ENCODE measurements at places on chromosomes 13 and 19. TPM values are rescaled to one million over a fixed set of nuclear protein-coding genes. Genes with fewer than 3 reads are reported as not detected.

The MAMSTR gene
- total RNA-seq: not detected

The BRCA2 gene
- 12.4 TPM for total RNA-seq

The TEX29 gene
- total RNA-seq: not detected

GRCh38 chr13:46565808-46566750 is 13.1 kb downstream of the LRCH1 start:
- no peak for DNase-seq
- no peak overlapping the region for H3K4me3 ChIP-seq
- no peaks in the 10 kb centered on the region for H3K36me3 ChIP-seq
- no peak overlapping the region for H3K27ac ChIP-seq

GRCh38 chr19:42466521-42467182 is 23.9 kb upstream of the CXCL17 start:
- H3K4me3 ChIP-seq: no peak overlapping the region
- H3K36me3 ChIP-seq: no peaks in the 10 kb centered on the region
- no peaks in the 10 kb centered on the region for H3K27me3 ChIP-seq
- no peak for DNase-seq

GRCh38 chr13:76944456-76944855 is 3.9 kb upstream of the ACOD1 start:
- H3K36me3 ChIP-seq: no peaks in the 10 kb centered on the region
- H3K27ac ChIP-seq: no peak overlapping the region
- no peaks in the 10 kb centered on the region for H3K4me1 ChIP-seq
- no peaks in the 10 kb centered on the region for H3K27me3 ChIP-seq
- H3K4me3 ChIP-seq: no peak overlapping the region

- peak; percentile 30 for DNase-seq
- H3K36me3 ChIP-seq: no peaks in the 10 kb centered on the region
- H3K4me3 ChIP-seq: no peak overlapping the region
- H3K27ac ChIP-seq: no peak overlapping the region
- no peaks in the 10 kb centered on the region for H3K27me3 ChIP-seq
Observed at GRCh38 chr19:38142176-38143035, 81.6 kb downstream of the DPF1 start.

DNA sequence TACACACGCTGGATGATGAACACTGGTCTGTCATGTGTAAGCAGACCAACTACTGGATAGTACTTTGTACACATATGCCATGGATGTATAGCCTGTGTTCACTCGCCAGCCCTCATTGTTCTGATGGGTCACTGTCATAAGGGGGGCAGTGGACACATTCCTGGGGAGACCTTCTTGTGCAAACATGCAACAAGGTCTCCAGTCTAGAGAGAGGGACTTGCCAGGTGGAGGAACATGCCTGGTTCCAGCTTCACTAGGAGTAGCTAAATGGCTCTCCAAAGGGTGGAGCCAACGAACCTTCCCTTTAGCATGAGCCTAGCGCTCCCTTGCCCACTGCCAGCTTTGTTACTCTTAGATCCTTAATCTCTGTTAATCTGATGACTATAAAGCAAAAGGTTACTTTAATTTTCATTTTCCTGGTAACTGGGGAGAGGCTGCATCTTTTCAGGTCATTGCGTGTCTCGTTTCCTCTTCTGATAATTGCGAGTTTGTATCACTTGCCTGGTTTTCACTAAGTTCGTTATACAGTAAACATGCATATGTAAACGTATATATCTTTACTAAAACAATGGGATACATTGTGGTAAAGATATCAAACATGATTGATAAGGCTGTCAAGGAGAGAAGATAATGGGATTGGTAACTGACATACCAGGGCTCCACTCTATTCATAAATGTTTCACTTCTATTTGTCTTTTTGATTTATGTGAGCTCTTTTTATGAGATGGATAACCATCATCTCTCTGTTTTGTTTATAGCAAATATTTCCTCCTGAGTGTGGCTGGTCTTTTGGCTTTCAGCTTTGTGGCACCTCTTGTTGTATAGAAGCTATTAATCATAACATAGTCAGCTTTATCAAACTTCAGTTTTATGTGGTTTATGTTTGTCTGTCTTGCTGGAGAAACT is 235.2 kb upstream of the SGCG start:
- H3K27ac ChIP-seq: no peak overlapping the region
- DNase-seq: no peak
- no peaks in the 10 kb centered on the region for H3K4me1 ChIP-seq
- H3K27me3 ChIP-seq: no peaks in the 10 kb centered on the region
- no peak overlapping the region for H3K4me3 ChIP-seq
- no peaks in the 10 kb centered on the region for H3K36me3 ChIP-seq

- H3K27me3 ChIP-seq: no peaks in the 10 kb centered on the region
- DNase-seq: no peak
- peak overlapping the region; percentile 12 for H3K27ac ChIP-seq
- peaks cover 4% of the 10 kb centered on the region for H3K4me1 ChIP-seq
Observed at GRCh38 chr13:45368571-45368970, 27.6 kb upstream of the TPT1 start.

- H3K36me3 ChIP-seq: no peaks in the 10 kb centered on the region
- no peak for DNase-seq
- H3K4me3 ChIP-seq: no peak overlapping the region
Observed at GRCh38 chr19:33772858-33773180, 23.9 kb upstream of the KCTD15 start.

DNA sequence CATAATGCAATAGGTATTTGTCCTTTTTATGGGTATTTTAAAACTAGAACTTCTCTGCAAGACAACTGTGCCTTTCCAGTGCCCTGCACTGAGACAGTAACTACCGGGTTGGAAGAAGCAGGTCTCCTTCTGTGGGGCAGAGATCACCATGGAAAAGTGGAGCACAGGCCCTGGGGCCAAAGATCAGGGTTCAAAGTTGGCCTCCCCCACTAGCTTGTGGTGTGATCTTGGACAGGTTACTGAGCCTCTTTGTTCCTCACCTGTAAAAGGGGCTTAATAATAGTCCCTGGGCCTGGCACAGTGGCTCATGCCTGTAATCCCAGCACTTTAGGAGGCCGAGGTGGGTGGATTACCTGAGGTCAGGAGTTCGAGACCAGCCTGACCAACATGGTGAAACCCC is 68.3 kb downstream of the CEBPG start:
- no peaks in the 10 kb centered on the region for H3K36me3 ChIP-seq
- H3K27me3 ChIP-seq: no peaks in the 10 kb centered on the region
- H3K4me1 ChIP-seq: no peaks in the 10 kb centered on the region
- DNase-seq: no peak

DNA sequence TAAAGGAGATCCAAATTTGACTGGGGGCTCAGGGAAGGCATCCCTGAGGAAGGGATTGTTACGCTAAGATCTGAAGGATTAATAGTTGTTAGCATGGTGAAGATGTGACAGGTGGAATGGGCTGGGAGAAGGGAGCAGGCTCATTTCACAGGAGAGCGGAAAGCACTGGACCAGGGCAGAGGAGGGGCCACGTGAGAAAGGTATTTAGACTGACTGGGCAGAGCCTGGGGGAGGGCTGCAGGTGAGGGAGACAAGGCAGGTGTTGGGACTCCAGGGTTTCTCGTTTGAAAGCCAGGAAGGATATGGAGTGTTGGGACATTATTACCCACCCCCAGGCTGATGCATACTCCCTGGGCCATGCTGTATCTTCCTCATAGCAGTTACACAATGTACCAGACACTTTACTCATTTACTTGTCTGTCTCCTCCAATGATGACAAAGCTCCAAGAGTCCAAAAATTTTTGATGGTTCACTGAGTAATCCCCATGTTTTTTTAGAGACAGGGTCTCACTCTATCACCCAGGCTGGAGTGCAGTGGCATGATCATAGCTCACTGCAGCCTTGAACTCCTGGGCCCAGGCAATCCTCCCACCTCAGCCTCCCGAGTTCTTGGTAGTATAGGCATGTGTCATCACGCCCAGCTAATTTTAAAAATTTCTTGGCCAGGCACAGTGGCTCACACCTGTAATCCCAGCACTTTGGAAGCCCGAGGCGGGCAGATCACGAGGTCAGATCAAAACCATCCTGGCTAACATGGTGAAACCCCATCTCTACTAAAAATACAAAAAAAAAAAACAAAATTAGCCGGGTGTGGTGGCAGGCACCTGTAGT is 2.3 kb downstream of the TRAPPC6A start:
- H3K4me1 ChIP-seq: peaks cover 31% of the 10 kb centered on the region
- H3K27ac ChIP-seq: no peak overlapping the region
- DNase-seq: no peak
- no peak overlapping the region for H3K4me3 ChIP-seq
- H3K36me3 ChIP-seq: no peaks in the 10 kb centered on the region

GRCh38 chr19:49210108-49210900 is 52.7 kb downstream of the TRPM4 start:
- no peaks in the 10 kb centered on the region for H3K27me3 ChIP-seq
- H3K36me3 ChIP-seq: no peaks in the 10 kb centered on the region
- H3K27ac ChIP-seq: no peak overlapping the region
- DNase-seq: peak; percentile 52
- H3K4me1 ChIP-seq: no peaks in the 10 kb centered on the region
- H3K4me3 ChIP-seq: peak overlapping the region; percentile 11

- H3K27me3 ChIP-seq: no peaks in the 10 kb centered on the region
- no peak overlapping the region for H3K27ac ChIP-seq
- H3K4me1 ChIP-seq: no peaks in the 10 kb centered on the region
- no peak for DNase-seq
- no peak overlapping the region for H3K4me3 ChIP-seq
Observed at GRCh38 chr13:65679240-65679639, 1550.9 kb downstream of the PCDH9 start.

DNA sequence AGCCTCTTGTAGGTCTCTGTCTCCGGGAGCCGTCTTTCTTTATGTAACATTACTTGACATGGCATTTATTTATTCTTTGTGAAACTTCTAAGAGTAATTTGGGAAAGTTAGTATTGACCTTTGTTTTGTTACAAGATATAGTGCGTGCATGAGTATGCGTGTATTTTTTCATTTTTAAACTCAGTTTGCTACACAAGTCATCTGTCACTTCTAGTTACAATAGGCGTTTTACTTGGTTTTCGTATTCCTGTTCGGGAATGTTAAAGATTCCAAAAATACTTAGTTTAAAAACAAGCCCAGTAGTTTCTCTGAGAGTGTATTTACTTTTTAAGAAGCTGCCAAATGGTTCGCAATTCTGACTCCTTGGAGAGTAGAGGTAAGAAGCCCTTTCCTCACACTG is 3.2 kb downstream of the PDS5B start:
- DNase-seq: no peak
- H3K4me3 ChIP-seq: no peak overlapping the region
- no peak overlapping the region for H3K27ac ChIP-seq

DNA sequence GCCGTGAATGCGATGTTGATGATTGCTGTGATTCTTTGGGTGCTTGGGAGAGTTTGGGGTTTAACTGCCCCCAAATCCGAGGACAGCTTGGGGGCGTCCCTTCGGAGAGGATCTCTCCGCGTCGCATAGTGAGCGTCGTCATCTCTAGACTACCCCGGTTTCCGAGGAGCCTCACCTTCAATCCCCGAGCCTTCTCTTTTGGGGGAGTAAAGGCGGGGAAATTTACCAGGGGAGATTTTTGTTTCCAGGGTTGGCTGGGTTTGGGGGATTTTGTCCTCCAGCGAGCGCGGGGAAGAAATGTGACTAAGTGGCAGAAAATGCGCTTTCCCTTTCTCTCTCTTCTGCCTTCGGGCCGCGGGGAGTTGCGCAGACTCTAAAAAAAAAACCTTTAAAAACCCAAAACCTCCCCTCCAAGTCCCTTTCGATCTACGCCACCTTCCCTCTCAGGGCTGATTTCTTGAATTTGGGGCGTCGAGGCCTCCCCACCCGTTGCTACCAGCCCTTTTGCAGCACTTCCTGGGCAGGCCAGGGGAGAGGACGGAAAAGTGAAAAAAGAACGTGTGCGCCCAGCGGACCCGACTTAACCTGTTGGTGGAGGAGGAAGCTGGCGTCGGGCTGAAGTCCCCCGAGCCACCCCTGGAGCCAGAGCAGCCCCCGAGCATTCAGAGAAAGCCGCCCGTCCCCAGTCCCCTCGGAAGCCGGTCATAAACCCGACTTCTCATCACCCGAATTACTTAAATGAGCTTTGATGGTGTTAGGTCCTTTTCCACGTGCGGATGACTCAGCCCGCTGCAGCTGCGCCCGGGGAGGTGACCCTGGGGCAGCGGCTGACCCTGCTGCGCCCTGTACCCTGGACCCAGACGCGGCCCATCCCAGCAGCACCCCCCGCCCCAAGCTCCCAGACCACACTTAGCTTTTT is 17.7 kb downstream of the NFIX start:
- no peaks in the 10 kb centered on the region for H3K27me3 ChIP-seq
- peak overlapping the region; percentile 70 for H3K27ac ChIP-seq
- peaks cover 80% of the 10 kb centered on the region for H3K4me1 ChIP-seq
- H3K4me3 ChIP-seq: peak overlapping the region; percentile 30
- H3K36me3 ChIP-seq: no peaks in the 10 kb centered on the region
- DNase-seq: no peak

DNA sequence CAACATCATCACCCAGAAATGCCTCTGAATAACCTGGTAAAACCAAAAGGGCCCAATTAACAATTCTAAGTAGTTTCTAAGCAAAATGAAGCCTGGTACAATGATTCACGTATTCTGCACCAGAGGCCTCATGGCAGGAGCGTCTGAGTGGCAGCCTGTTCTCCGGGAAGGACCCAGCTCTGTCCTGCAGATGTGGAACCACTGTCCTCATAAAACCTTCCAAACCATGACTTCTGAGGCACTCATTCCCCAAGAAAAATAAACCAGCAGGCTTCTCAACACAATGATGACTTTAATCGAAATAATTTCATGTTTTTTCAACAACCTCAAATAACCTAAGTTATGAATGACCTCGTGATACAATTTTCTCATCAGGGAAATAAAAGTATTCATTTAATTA is 89.9 kb downstream of the STK24 start:
- H3K4me1 ChIP-seq: peaks cover 23% of the 10 kb centered on the region
- DNase-seq: no peak
- H3K4me3 ChIP-seq: no peak overlapping the region
- H3K36me3 ChIP-seq: no peaks in the 10 kb centered on the region
- H3K27me3 ChIP-seq: no peaks in the 10 kb centered on the region
- no peak overlapping the region for H3K27ac ChIP-seq

- no peak overlapping the region for H3K27ac ChIP-seq
- no peaks in the 10 kb centered on the region for H3K4me1 ChIP-seq
- no peak overlapping the region for H3K4me3 ChIP-seq
- no peaks in the 10 kb centered on the region for H3K36me3 ChIP-seq
Observed at GRCh38 chr13:25874064-25874737, 177.6 kb downstream of the SHISA2 start.

GRCh38 chr13:34156841-34157365 is 339.0 kb downstream of the RFC3 start:
- H3K36me3 ChIP-seq: no peaks in the 10 kb centered on the region
- peak; percentile 62 for DNase-seq
- no peaks in the 10 kb centered on the region for H3K4me1 ChIP-seq
- H3K27ac ChIP-seq: no peak overlapping the region
- no peak overlapping the region for H3K4me3 ChIP-seq

DNA sequence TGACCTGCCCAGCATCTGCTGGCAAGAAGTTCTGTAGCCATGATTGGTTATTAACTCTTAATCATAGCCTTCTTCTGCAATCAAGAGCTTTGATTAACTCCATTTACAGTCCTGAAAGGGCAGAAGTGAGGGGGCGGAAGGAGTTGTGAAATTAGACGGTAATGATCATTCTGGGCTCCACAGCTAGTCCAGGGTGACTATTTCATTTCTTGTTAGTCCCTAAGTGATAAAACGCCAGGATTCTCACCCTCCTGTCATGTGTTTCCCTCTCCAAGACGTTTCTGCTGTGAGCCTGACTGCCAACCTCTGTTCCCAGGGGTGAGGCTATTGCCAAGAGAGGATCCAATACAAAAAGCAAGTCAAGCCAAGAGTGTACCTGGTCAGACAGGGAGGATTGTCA is 155.9 kb upstream of the IPO5 start:
- no peaks in the 10 kb centered on the region for H3K36me3 ChIP-seq
- H3K27me3 ChIP-seq: no peaks in the 10 kb centered on the region
- no peak overlapping the region for H3K4me3 ChIP-seq
- DNase-seq: no peak
- H3K27ac ChIP-seq: no peak overlapping the region
